Activated T-helper 9 cell treated with anti-CD3 and anti-CD28 coated beads, Interleukin-2, amount 50 U/mL, for 16 hours (primary cell): ENCODE measurements at places on chromosomes 2 and 18.

DNA sequence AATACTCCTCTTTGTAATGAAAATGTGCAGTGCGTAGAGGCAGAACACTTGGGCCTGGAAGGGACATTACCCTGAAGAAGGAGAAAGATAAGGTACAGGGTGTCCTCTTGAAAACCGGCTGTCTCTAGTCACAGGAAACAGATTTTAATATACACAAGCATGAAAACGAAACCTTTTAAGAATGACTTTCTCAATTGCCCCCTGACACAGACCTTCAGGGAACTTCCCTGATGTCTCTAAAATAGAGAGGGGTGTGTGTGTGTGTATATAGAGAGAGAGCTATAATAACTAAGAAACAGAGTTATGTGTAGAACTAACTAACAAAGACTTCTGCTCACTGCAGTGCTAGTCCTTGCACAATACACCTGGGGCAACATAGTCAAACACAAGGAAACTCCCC lies 780.0 kb downstream of the CNTNAP5 start:
- DNase-seq, result no peak

DNA sequence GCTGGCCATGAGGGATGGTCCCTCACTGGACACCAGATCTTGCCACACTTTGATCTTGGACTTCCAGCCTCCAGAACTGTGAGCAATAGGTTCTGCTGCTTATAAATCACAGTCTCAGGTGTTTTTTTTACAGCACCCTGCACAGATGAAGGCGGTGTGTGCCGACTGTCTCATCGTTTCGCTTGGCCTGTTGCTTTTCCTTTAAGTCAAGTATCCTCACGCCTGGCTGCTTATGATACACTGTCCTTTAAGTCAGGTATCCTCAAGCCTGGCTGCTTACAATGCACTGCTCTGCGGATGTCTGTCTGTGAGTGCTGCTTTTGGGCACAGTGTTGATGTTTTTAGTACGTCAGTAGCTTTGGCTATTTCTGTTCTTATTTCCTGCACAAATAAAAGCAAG lies 40.3 kb downstream of the SALL3 start:
- no peak for DNase-seq

GRCh38 chr2:188364033-188364630 lies 72.5 kb downstream of the GULP1 start:
- DNase-seq, result no peak

DNA sequence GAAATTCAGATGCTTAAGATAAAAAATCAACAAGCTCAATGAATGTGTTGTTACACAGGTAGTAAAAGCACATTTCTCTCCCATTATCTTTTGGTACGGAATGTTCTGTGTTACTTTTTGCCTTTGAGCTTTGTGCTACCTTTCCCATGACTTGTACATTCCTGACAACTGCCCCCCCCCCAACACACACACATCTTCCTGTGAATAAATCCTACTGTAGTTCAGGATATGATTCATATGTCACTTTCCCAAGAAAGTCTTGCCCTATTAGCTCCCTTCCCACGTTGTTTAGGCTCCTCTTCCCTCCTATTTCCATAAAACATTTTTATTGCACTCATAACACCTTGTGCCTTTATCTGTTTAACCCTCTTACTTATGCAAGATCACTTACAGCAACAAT lies 442.6 kb upstream of the LRATD1 start:
- no peak for DNase-seq

DNA sequence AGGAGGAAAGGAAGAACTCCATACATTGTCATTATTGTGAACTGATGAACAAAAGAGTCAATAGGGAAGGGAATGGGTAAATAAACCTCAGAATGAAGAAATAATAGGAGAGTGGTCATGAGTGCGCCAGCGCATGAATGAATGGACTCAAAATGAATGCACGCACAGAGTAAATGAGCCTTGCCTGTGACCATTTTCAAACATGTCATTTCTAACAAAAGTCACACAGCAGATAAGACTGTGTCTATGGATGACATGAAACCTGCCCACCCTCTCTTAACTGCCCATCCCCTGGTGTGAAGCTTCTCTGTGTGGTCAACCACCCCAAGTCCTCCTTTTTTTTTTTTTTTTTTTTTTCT lies 121.1 kb upstream of the TEX51 start:
- no peak for DNase-seq
